ENCODE measurements at places on chromosomes 13 and 19.
A peak's percentile ranks its signal among the peaks of the same experiment; 100 is the strongest.

GRCh38 chr13:51066091-51066831 is 44.8 kb downstream of the C13orf42 start:
- no peak for DNase-seq

GRCh38 chr19:5520501-5520900 is 47.3 kb downstream of the TINCR start:
- no peak for DNase-seq

DNA sequence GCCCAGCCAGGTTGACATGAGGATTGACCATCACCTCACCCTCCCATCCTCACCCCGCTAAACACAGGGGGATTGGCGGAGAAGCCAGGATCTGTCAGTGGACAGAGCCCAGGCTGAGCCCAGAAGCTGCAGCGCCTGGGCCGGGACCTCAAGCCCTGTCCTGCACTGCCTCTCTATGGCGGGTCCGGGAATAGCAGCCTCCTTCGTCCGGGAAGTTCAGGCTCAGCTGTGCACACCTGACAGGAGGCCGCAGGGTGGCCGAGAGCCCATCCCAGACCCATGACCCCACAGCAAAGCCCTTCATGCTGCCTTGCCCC is 67.8 kb downstream of the SPACA7 start:
- no peak for DNase-seq

DNA sequence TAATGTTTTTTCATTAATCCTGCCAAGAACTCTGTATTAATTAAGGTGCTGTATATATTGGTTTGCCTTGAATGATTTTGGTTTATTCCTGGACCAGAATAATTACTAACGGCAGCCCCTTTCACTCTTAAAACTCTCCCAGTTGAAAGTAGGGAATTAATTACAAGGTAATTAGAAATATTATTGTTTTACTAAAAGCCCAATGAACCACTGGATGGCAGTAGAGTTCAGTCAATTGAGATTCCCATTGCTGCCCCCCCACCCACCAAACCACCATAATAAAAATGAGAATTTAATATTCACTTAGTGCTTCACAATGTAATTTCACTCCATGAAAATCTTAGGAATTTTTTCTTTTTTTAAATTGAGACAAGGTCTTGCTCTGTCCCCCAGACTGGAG is 13.7 kb downstream of the WBP4 start:
- DNase-seq = no peak

GRCh38 chr19:18450931-18451836 is 13.3 kb upstream of the ISYNA1 start:
- DNase-seq = peak; percentile 65

DNA sequence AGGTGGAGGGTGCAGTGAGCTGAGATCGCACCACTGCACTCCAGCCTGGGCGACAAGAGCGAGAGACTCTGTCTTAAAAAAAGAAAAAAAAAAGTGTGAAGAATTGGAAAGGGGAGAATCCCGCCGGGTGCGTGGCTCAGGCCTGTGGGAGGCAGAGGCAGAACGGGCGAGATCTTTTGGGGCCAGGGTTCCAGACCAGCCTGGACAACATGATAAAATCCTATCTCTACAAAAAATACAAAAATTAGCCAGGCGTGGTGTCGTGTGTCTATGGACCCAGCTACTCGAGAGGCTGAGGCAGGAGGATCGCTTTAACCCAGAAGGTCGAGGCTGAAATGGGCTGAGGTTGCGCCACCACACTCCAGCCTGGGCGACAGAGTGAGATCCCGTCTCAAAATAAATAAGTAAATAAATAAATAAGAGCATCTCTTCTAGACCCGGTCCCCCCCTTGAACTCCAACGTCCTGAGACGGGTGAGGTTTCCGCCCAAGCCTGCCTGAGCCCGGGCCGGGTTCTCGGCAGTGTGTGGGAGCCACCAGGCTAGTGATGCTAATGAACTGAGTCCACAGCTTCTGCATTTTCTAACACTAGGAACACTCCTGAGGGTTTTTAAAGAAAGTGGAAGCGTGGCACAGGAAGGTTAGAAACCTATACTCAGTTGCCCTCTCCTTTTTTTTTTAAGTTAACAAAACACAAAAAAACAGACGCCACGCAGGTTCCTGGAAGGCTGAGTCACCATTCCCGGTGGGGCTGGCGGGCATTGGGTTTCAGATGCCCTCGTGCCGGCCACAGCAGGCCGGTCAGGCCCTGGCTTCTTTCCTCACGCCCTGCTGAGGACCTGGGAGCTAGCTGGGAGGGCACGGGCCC is 22.0 kb downstream of the GPX4 start:
- DNase-seq = no peak
